T-helper 17 cell (primary cell): ENCODE measurements at places on chromosomes 11 and 22. TPM values are rescaled to one million over a fixed set of nuclear protein-coding genes. Genes with fewer than 3 reads are reported as not detected.

Gene OR52H1
- not detected for total RNA-seq

Gene ARL2
- 21.6 TPM for total RNA-seq

Gene C11orf91
- not detected for total RNA-seq

Gene SAA1
- not detected for total RNA-seq

Gene SCUBE2
- total RNA-seq, result not detected

Gene TSGA10IP
- total RNA-seq, result not detected

Gene FKBP2
- total RNA-seq, result 27.4 TPM

Gene XKR3
- total RNA-seq, result 0.26 TPM

Gene PLEKHB1
- 33.8 TPM for total RNA-seq

Gene ADM2
- 1.7 TPM for total RNA-seq

Gene SESN3
- total RNA-seq, result 48.7 TPM

Gene ZNF214
- total RNA-seq, result not detected

Gene SLC15A3
- 3.5 TPM for total RNA-seq

Gene MS4A7
- 0.21 TPM for total RNA-seq

Gene MMP8
- total RNA-seq, result not detected

Gene ART1
- total RNA-seq, result not detected

Gene ABCC8
- total RNA-seq, result not detected

Gene VSTM5
- total RNA-seq, result not detected

Gene REXO2
- total RNA-seq, result 38.9 TPM

Gene SHISA8
- not detected for total RNA-seq

Gene MMP20
- not detected for total RNA-seq

Gene RNF121
- 23.4 TPM for total RNA-seq

Gene TIRAP
- 14.1 TPM for total RNA-seq

Gene MUC5AC
- not detected for total RNA-seq

Gene ADORA2A
- 22.0 TPM for total RNA-seq

Gene TRIM3
- total RNA-seq, result 21.4 TPM

Gene GLB1L2
- 0.73 TPM for total RNA-seq

Gene CASP5
- not detected for total RNA-seq

Gene OR10W1
- total RNA-seq, result not detected

Gene SCN2B
- not detected for total RNA-seq

Gene SYCE3
- total RNA-seq, result not detected

Gene DSCAML1
- total RNA-seq, result 0.21 TPM

Gene VPREB1
- not detected for total RNA-seq

Gene GNG3
- total RNA-seq, result not detected

Gene IGLL5
- 1.9 TPM for total RNA-seq

Gene MAPK12
- total RNA-seq, result 1.9 TPM

Gene ABCG4
- total RNA-seq, result not detected
